ENCODE measurements at places on chromosomes 4 and X.
A peak's percentile ranks its signal among the peaks of the same experiment; 100 is the strongest.

DNA sequence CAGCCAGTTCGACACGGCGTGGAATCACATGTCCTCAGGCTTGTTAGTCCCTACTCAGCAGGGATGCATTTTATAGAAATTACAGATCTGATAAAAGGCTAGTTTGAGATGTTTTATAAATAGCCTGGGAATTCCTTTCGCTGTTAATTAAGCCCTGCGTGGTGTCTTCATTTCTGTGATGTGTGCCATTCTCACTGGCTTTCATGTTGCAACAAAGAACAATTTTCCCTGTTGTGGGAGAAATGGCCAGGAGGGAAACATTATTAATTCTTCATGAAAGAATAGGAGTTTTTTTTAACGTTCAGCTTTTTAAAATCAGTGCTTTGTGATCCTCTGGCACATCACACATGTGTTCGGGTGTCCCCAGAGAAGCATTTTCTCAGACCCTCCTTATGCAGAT lies 427.3 kb upstream of the FRG1 start:
- DNase-seq = no peak

GRCh38 chr4:39104255-39104654 lies 42.2 kb downstream of the KLHL5 start:
- no peak for DNase-seq

DNA sequence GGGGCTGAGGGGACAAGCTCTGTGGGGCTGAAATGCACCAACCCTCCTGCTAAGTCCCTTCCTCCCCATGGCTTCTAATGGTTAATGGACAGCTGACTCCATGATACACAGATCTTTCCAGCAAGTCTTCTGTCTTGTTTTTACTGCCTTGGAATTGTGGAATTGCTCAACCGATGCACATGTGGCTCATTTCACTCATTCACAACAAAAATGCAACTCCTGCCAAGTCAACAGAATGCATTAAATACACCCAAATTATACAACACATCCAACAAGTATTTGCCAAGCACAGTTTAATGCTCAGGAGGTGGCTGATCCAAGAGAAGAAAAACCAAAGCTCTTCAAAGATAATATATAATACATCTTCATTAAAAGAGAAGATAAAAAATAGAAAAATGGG lies 61.9 kb upstream of the PAGE4 start:
- DNase-seq = no peak

GRCh38 chrX:22634751-22635150 lies 362.0 kb downstream of the CBLL2 start:
- DNase-seq = no peak

GRCh38 chr4:13615161-13615560 lies 12.4 kb downstream of the BOD1L1 start:
- DNase-seq = no peak

DNA sequence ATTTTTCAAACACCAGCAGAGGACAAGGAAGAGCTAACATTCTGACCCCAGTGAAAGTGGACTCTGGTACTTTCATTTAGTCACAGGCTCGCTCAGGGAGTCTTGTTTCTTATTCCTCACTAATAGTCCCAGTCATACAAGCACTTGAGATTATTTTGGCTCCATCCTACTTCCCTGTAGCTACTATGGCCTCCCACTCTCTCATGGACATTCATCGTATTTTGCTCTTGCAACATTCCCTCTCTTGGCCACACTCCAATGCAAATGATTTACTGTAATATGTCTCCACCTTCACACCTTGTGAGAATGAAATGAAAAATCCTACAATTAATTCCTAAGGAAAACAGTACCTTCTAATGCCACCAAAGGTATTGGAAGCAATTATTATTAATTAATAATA lies 21.3 kb downstream of the PLRG1 start:
- DNase-seq = no peak

DNA sequence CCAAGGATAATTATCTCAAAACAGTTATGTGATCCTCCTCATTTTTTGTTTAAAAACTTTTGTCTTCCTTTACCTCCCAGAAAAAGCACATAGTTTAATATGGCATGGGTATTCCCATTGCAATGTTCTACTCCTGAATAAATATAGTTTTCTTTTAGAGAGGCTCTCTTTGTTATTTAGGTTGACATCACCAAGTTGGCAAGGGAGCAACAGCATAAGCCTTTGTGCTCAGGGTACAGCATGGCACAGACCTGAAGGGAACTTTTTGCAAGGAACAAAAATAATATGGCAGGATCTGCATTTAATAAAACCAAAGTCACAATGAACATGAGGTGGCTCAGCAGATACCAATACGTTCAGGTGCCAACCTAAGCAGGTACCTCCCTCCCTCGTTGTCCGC lies 47.1 kb upstream of the NPY2R start:
- DNase-seq = no peak

GRCh38 chrX:112067601-112068000 lies 15.0 kb downstream of the TRPC5 start:
- DNase-seq = peak; percentile 57

GRCh38 chr4:21738821-21739220 lies 209.8 kb downstream of the KCNIP4 start:
- no peak for DNase-seq

- DNase-seq = no peak
Observed at GRCh38 chrX:10089378-10089795, 67.4 kb upstream of the CLCN4 start.

GRCh38 chr4:38855466-38855865 lies 1.2 kb downstream of the TLR6 start:
- no peak for DNase-seq

DNA sequence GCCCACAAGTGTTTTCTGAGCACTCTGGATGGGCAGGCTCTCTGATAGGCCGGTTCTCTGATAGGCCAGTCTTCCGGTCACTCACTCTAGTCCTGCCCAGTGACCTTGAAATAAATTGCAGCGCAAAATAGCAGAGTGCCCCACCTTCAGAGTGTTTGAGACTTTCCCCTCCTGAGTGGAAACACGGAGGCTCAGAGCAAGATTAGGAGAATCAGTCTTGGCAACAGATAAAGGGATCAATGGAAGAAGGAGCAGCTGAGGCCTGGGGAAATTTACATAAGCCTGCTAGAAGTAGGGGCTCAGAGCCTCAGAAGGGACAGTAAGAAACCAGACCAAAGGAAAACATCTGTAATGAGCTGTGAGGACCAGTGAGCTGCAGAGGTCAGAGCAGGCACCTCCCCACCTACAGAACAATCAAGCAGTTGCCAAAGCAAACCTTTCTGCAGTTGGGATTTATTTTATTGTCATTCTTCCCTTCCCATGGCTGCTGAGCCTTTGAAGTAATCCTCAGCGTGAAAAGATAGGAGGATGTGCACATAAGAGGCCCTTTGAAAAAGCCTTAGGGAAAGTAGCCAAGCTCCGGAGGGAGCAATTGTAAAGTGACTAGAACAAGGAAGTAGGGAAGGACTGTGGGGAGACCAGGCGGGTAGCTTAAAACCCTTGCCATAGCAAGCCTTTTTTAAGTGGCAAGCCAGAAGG lies 89.1 kb upstream of the TSPAN5 start:
- DNase-seq = no peak

DNA sequence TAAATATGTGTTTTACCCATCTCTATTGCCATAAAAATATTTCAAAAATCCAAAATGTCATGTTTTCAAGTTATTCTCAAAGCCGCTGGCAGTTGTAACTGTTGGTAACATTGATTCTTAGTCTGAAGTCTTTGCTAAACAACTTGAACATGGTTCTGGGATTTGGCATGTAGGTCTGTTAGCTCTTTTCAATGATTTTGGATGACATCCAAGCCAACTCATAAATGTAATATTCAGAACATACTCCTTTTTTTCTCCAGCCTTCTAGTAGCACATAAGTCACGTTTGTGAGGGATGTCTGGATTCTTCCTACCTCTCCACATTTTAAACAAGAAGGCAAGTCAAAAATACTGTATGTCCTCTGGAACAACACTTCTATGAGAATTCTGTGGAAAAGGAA lies 305.3 kb downstream of the PRR32 start:
- no peak for DNase-seq

DNA sequence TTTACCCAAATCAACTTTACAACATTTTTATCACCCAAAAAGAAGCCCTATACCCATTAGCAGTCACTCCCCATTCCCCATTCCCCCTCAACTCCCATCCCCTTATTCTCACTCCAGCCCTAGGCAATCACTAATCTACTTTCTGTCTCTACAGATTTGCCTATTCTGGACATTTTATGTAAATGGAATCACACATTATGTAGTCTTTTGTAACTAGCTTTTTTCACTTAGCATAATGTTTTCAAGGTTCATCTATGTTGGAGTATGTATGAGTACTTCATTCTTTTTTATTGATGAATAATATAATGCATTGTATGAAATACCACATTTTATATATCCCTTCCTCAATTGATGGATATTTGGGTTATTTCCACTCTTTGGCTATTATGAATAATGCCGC lies 36.1 kb upstream of the HERC5 start:
- no peak for DNase-seq

DNA sequence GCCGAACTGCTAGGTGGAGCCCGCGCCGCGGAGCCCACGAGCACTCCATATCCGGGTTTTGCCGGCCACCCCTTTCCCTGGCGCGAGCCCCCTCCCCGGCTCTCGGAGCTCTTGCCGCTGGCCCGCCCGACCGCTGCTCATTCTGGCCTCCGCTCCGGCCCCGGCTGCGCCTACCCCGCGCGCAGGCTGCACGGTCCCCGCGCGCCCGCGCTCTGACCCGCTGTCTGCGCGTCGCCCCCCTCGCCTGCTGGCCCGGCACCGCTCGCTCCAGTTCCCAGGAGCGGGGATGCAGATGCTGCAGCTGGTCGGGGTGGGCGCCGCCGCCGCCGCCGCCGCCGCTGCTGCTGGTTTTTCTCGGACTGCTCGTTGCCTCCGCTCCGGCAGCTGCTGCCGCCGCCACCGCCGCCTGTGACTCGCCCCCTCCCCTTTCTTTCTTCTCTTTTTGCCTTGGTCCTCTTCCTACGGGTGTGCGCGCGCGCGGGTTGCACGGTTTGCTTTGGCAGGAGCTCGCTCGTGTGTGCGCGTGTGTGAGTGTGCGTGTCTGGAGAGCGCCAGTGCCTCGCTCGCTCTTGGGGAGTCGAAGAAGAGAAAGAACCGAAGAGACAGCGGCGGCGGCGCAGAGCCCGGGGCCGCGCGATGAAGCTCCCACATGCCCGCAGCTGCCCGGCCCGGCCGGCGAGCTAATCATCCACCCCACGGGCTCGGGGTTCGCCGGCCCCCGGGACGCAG lies at the start of gene ADGRL3:
ADGRL3 (plus strand) TSS at position 140 of the 729 bp plus-strand sequence.
- peak; percentile 33 for DNase-seq

- DNase-seq = no peak
Observed at GRCh38 chrX:46704767-46705386, 54.0 kb downstream of the SLC9A7 start.

DNA sequence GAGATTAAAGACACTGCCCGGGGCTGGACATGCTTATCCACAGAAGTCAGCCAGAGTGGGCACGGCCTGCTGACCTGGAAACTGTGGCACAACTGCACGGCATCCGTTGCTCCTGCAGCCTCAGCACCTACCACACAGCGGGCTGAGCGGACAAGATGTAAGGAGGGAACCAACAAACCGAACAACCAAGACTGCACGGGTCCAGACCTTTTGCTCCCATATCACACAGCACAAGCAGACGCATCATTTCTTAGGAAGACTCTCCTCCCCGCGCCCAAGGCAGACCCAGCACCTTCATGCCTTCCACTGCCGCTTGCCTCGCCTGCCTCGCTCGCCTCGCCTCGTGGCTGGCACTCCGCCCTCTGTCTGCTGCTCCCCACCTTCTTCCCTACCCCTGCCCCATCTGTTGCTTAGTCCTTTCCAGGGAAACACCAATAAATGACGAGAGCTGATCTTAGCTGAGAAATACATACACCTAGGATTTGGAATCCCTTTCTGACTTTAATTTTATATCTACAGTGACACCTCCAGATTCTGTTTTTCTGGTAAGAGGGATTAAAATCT lies 79.0 kb downstream of the AFAP1 start:
- no peak for DNase-seq

DNA sequence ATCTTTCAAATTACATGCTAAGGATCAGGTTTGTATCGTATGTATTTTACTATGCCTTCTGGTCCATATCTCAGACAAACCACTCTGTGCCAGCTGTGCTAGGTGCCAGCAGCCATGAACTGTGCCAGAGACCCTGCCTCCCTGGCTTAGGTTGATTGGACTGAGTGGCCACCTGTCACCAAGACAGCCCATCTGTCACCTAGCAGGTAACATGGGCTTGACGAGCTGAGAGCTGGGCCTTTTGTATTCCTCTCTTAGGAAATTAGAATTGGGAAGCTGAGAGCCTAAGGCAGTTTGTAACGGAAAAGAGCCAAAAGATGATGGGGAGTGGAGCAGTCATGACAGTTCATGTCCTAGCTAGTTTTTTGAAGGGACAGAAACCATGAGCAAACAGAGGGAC lies 42.5 kb downstream of the TMEM164 start:
- no peak for DNase-seq

- no peak for DNase-seq
Observed at GRCh38 chr4:81632581-81633299, 161.0 kb upstream of the RASGEF1B start.

GRCh38 chr4:151690164-151690870 lies 70.5 kb downstream of the GATB start:
- DNase-seq = no peak

DNA sequence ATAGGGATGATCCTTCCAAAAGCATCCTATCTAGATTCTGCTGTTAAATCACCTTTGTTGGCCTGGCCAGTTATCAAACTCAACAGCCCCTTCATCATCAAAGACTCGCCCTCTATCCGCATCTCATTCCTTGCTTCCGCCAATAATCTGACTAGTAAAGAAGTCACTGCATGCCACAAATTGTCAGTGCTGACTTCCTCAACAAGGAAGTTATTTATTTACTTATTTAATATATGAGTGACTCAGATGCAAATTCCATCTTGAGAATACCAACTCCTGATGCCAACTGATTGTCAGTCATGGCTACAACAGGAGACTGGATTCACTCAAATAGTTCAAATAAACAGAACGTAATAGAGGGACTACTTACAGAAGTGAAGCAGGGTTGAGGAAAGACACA lies 283.8 kb downstream of the TRIML1 start:
- DNase-seq = no peak

DNA sequence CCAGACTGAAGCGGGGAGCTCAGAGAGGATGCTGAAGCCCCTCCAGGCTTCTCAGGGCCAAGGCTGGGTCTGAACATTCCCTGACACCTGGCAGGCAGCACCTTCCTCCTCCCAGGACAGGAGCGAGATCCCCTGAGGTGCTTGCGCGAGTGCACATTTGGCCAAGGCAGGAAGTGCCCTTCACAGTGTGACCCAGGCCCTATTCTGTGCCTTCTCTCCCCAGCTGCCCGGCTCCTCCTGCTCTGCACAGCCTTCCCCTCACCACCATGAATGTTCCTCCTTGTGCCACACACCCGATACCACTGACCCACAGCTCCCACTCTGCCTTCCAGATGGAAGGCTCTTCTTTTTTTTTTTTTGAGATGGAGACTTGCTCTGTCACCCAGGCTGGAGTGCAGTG lies 17.1 kb upstream of the PSAPL1 start:
- DNase-seq = no peak

DNA sequence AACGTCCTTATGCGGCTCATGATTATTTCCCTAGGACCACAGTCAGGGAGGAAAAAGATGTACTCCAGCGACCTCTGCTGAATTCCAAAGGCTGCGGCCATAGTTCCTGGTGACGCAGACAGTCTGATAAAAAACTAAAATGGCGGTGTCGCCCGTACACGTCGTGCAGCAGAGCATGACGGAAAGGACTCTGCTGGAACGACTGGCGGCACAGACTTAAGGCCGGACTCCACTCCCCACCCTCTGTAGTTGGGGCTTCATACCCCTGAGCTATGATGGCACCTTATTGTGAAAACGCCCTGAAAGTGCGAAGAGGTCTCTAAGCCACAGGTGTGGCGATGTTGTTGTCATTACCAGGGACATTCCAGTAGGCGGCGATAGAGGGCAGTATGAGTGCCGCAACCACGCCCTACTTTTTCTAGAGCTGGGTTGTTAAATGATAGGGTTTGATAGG lies 90.0 kb upstream of the EDA2R start:
- no peak for DNase-seq

GRCh38 chrX:11787564-11787963 lies 29.5 kb downstream of the MSL3 start:
- no peak for DNase-seq
